Upper lobe of left lung (tissue), 6 donors: ENCODE measurements at places on chromosomes 7 and 10. TPM values are rescaled to one million over a fixed set of nuclear protein-coding genes. Genes with fewer than 3 reads are reported as not detected.

DNA sequence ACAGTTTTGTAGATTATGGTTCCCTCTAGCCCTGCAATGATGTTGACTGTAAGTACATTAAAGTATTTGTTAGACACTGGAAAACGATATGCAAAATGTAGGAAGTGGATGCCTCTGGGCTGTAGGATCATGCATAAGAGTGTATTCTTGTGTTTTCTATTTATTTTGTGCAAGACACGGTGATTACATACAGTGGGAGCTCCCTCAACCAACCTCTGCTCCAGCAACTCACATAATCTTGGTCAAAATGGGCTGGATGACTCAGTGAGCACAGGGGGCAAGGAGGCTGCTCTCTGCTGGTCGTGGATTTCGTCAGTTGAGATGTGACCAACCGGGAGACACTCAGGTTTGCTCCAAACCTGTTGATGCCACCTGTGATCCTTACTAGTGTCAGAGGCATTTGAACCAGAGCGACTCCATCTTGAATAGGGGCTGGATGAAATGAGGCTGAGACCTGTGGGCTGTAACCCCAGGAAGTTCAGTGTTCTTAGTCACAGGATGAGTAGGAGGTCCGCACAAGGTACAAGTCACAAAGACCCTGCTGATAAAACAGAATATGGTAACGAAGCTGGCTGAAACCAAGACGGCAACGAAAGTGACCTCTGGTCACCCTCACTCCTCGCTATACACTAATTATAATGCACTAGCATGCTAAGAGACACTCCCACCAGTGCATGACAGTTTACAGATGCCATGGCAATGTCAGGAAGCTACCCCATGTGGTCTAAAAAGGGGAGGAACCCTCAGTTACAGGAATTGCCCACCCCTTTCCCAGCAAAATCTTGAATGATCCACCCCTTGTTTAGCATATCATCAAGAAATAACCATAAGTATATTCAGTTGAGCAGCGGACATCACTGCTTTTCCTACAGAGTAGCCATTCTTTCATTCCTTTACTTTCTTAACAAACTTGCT lies 56.4 kb upstream of the FAM20C start:
- no peak overlapping the region for H3K27ac ChIP-seq
- H3K4me3 ChIP-seq, result no peak overlapping the region
- no peak for DNase-seq
- peaks cover 10% of the 10 kb centered on the region for H3K4me1 ChIP-seq

DNA sequence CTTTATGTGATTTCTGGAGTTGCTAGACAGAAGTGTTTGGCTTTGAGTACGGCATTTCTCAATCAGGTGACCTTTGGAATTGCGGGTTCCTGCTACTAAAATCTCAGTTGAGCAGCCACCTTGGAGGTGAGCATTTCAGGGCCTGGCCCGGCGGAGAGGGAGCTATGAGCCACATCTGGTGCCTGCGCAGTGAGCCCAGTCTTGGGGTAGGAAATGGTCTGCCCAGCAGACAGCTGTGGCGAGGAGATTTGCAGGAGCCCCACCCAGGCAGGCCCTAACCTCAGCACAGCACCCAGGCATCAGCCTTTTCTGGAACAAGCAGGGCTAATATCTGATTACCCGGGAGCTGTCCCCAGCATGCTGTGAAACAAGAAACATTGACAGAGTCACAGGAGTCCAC lies 547.9 kb upstream of the FOXK1 start:
- H3K27ac ChIP-seq, result no peak overlapping the region
- H3K4me1 ChIP-seq, result no peaks in the 10 kb centered on the region
- no peak for DNase-seq
- H3K27me3 ChIP-seq, result no peaks in the 10 kb centered on the region
- H3K36me3 ChIP-seq, result no peaks in the 10 kb centered on the region

DNA sequence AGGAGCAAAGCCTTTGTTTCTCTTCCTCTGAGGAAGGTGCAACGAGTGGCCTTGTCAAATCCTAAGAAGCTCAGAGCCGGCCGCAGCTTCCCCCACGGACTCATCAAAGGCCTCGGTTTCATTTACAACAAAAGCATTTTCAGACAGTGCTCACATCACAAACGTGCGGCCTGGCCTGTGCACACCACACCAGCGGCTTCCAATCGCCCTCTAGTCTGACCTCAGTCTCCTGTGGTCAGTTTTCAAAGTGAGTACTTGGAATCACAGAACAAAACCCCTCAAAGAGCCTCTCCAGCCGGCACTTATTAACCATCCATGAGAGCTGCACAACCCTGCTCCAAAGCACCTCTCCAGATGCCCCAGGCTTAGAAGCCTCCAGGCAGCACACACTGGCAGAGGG lies 3.3 kb downstream of the RADIL start:
- H3K4me3 ChIP-seq, result peak overlapping the region; percentile 13
- peaks cover 11% of the 10 kb centered on the region for H3K36me3 ChIP-seq
- peaks cover 9% of the 10 kb centered on the region for H3K27me3 ChIP-seq
- H3K4me1 ChIP-seq, result peaks cover 41% of the 10 kb centered on the region
- H3K27ac ChIP-seq, result peak overlapping the region; percentile 44

- peak; percentile 85 for DNase-seq
- H3K27me3 ChIP-seq, result no peaks in the 10 kb centered on the region
- peak overlapping the region; percentile 72 for H3K27ac ChIP-seq
- H3K4me3 ChIP-seq, result no peak overlapping the region
- H3K36me3 ChIP-seq, result peaks cover 38% of the 10 kb centered on the region
- H3K4me1 ChIP-seq, result peaks cover 30% of the 10 kb centered on the region
These were observed 9.2 kb downstream of the PFKFB3 start for GRCh38 chr10:6211671-6212635.

DNA sequence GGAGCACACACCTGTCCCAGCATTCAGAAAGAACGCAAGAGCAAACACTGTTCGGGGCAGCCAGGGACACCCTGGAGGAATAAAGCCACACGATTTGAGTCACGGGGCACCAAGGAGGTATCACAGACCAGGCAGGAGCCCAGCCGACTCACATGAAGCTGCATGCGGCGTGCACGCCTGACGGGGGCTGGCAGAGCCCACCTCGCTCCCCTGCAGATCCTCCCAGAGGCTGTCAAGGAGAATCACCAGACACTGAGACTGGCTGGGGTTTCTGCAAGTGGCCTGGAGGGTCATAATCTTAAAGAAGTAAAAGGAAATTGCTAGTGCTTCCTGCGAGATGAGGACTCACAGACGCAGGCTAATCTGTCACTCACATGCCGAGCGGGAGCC lies 61.6 kb downstream of the TCERG1L start:
- DNase-seq, result no peak
- no peak overlapping the region for H3K27ac ChIP-seq
- no peak overlapping the region for H3K4me3 ChIP-seq
- H3K36me3 ChIP-seq, result no peaks in the 10 kb centered on the region
- H3K27me3 ChIP-seq, result no peaks in the 10 kb centered on the region

DNA sequence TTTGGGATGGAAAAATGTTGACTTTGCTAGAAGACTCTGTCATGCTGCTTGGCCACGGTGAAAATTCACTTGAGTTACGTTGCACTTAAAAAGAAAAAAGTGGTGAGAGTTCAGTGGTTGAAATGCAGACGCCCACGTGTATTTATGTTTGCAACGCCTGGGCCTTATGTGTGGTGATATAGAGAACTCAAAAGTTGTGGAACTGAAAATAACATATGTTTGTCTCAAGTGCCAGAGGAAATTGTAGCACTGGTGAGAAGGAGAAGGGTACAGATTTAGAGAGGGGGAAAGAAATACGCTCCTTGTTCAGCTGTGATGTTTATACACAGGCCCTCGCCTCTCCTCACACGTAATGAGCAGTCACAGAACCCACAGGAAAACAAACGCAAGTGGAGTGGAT lies 73.6 kb downstream of the EMX2 start:
- H3K4me3 ChIP-seq, result no peak overlapping the region
- no peak overlapping the region for H3K27ac ChIP-seq
- no peaks in the 10 kb centered on the region for H3K4me1 ChIP-seq
- H3K27me3 ChIP-seq, result no peaks in the 10 kb centered on the region
- H3K36me3 ChIP-seq, result no peaks in the 10 kb centered on the region

DNA sequence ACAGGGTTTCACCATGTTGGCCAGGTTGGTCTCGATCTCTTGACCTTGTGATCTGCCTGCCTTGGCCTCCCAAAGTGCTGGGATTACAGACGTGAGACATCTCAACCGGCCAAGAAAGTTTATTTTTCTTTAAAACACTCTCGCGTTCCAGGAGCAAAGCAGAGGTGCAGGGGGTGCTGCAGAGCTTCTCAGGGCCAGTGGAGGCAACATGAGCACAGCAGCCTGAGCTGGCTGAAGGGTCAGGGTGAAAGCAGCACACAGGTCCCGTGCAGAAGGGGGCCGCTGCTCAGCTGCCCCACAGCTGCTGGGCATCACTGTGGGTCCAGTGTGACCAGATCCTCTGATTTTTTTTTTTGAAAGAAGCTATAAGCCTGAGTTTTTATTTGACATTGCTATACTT lies 46.1 kb downstream of the EPHB4 start:
- H3K4me3 ChIP-seq, result no peak overlapping the region
- H3K36me3 ChIP-seq, result no peaks in the 10 kb centered on the region
- H3K27ac ChIP-seq, result no peak overlapping the region

DNA sequence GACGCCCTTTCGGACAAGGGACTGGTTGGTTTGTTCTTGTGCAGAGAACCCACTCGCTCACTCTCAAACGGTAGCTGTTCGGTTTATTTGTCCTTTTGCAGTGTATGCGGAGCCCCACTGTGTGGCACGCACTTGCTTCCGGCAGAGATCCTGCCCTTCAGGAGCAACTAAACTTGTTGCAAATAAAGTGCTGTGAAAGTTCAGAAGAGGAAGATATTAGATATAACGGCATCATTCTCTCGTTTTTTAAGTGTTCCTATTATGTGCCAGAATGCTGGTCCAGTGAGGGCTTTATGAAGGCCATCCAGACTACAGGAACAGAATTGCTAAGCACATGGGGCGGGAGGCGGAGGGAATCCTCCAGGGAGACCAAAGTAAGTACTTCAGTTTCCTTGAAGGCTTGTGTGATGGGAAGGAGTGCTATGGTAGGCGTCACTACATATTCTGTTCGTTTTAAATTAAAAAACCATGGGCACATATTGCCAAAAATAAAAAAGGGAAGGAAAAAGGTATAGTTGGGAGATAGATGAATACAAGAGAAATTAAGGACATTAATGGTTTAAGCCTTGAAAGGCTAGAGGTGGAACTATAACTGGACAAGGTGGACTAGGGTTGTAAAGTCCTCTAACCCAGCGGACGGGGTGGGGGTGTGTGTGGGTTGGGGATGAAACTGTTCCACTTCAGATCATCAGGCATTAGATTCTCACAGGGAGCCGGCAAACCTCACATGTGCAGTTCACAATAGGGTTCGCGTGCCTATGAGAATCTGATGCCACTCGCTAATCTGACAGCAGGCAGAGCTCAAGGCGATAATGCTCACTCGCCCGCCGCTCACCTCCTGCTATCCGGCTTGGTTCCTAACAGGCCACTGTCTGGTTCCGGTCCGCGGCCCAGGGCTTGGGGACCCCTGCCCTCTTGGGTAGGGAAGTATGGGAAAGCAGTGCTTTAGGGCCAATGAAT lies 704 bp upstream of the ERLIN1 start:
- no peaks in the 10 kb centered on the region for H3K27me3 ChIP-seq
- peaks cover 31% of the 10 kb centered on the region for H3K36me3 ChIP-seq
- H3K4me1 ChIP-seq, result peaks cover 27% of the 10 kb centered on the region
- H3K27ac ChIP-seq, result peak overlapping the region; percentile 90
- H3K4me3 ChIP-seq, result peak overlapping the region; percentile 94

GRCh38 chr10:107546986-107547385 lies 382.5 kb upstream of the SORCS1 start:
- no peak overlapping the region for H3K27ac ChIP-seq
- no peaks in the 10 kb centered on the region for H3K36me3 ChIP-seq
- no peaks in the 10 kb centered on the region for H3K27me3 ChIP-seq
- no peaks in the 10 kb centered on the region for H3K4me1 ChIP-seq

Gene TLX1
- not detected for total RNA-seq

Gene VSTM2A
- total RNA-seq, result not detected

Gene PDZD7
- 1.5 TPM for total RNA-seq
